IMR-90 (cell line): ENCODE measurements at places on chromosomes 13 and 19.

- peak; percentile 57 for DNase-seq
Measured at GRCh38 chr13:30020726-30021312, 170.4 kb upstream of the UBL3 start.

- DNase-seq = no peak
Measured at GRCh38 chr19:53102206-53102755, 941 bp downstream of the ZNF160 start.

DNA sequence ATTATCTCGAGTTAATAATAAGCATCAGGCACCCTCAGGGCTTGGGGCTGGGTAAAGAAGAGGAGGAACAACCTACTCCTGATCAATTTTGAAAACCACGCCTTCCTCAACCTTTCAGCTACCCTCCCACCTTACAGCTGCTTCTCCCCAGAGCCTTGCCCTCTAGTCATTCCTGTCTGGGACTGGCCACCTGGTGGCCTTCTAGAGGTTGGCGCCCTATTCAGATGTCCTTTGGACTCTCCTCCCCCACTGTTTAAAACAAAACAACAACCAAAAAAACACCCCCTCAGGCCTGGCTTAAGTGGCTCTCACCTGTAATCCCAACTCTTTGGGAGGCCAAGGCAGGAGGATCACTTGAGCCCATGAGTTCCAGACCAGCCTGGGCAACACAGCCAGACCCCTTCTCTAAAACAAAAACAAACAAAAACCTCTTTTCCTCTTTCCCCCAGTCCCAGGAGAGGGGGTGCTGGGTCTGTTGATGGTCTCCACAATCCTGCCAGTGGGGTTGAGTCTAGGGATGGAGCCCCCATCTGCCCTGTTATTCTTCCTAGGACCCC lies 62.3 kb downstream of the CCDC70 start:
- no peak for DNase-seq

DNA sequence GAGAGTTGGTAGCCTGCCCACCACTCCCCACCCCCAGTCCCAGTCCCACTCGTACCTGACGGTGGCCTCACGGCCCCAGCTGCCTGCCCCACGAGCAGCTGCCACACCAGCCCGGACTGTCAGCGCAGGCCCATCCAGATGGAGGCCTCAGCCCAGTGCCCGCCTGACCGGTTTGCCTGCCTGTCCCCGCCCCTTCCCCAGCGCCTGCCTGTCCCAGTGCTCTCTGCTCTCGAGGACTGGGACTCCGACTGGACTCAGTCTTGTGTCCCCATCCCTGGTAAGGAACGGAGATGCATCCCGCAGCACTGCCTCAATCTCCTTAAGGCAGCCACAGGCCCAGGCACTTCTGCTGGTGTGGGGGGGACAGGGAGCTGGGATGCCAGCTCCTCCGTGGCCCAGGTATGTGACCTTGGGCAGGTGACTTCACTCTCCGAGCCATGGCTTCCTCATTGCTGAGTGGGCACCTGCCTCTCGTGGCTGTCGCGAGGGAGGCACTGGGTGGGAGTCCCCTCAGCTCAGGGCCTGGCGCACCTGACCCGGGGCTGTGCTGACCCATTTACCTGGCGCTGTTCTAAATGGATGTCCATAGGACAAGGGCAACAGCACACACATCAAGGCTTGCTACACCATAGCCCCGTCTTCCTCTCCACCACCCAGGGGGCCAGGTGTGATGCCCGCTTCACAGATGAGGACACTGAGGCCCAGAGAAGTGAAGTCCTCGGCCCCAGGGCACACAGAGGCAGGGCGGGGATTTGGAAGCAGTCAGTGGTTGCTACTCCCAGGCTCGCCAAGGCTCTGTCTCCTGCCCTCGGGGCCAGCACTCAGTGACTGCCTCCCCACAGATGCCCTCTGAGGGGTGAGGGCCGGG lies at the start of gene NKPD1:
TSS of gene NKPD1 (minus strand) at position 113 of the 868 bp plus-strand sequence. CDS start 832 bp downstream, outside the sequence.
- DNase-seq = no peak

- DNase-seq = no peak
Measured at GRCh38 chr19:17967257-17968051, 547 bp downstream of the KCNN1 start.

GRCh38 chr13:75679459-75679858 lies 43.3 kb downstream of the LMO7 start:
- no peak for DNase-seq

DNA sequence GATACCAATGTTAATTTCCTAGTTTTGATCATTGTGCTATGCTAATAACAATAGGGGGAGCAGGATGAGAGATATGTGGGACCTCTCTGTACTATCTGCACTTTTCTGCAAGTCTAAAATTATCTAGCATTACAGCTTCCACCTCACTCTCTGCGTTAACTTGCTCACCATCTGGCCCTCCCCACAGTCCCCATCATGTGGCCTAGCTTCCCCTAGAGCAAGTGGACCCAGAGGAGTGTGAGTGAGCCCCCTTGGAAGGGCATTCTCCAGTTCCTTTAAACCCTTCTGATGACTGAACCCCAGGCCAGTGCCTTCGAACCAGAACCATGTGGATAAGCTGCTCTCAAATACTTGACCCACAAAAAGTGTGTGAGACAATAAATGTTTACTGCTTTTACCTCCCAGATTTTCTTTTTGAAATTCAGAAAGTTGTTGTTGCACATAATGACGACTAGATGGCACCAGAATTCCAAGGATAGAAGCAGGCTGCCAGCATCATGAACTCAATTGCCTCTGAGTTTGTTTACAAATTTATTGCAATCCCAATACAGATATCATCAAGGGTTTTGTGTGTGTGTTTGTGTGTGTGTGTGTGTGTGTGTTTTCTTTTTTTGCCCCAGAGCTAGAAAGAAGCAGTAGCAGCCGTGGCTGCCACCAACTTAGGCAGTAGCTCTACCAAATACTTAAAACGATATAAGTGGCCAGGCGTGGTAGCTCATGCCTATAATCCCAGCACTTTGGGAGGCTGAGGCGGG lies 49.0 kb upstream of the ZNF780A start:
- peak; percentile 63 for DNase-seq

DNA sequence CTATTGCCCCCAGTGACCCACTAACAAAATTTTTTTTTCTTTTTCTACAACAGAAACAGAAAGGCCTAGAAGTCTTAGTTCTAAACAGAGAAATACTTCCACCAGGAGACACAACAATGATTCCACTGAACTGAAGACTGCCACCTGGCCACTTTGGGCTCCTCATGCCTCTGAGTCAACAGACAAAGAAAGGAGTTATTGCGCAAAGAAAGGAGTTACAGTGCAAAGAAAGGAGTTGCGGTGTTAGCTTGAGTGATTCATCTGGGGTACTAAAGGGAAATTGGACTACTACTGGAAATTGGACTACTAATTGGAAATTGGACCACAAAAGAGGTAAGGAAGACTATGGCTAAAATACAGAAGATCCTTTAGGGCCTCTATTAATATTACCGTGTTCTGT lies 116.6 kb downstream of the PCDH17 start:
- no peak for DNase-seq

GRCh38 chr13:20580257-20580656 lies 13.3 kb downstream of the IFT88 start:
- no peak for DNase-seq

DNA sequence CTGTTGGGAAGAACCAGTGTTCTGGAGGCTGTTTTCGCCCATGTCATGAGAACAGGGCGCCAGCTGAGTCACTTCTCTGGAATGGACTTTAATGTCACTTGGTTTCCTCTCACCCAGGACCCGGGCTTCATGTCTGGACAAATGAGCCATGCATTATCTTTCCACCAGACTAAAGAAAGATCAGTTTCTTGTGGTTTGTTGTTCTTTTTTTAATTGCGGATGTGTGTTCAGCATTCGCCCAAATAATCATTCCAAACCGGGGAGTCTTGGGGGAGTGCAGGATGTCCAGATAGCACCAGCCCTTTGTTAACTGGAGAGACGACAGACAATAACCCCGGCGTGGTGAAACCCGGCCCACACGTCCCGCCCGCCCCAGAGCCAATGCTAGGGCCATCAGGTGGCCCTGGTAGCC lies 102.5 kb downstream of the COL4A2 start:
- peak; percentile 68 for DNase-seq

DNA sequence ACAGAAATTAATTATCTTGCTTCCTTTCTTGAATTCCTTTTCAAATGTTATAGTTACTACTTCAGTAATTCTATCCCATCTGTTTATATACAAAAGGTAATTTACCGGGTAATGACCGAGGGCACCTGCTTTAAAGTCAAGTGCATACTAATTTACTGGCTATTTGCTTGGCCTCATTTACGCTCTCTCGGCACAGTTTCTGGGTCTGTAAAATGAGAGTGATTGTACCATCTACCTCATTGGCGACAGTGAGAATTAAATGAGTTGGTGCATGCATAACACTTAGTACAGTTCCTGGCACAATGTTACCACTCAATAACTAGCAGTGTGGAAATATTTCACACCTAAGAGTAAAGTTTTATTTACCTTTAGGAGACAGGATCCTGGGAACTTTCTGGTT lies 111.6 kb downstream of the GGACT start:
- DNase-seq = no peak

GRCh38 chr19:35425682-35426081 lies 22.4 kb upstream of the FFAR2 start:
- DNase-seq = no peak

DNA sequence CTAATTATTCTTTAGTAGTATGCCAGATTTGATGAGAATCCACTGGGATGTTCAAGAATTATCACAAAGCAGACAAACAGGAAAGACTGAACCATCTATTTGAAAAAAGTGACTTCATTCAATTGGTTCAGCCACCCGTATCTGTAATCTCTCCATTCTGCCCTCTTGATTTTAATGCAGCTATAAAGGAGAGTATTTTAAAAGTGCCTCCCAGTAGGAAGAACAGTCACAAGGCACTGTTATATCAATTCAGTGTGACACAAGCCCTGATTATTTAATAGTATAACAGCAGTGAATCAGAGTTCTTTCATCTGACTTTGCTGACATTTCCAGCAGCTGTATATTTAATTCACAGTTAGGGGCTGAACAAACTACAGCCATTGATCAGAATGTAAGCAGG lies 77.3 kb upstream of the SLAIN1 start:
- DNase-seq = no peak

GRCh38 chr13:80955501-80955900 lies 614.6 kb upstream of the SPRY2 start:
- no peak for DNase-seq

GRCh38 chr13:37357548-37357947 lies 241.0 kb downstream of the POSTN start:
- peak; percentile 45 for DNase-seq

- no peak for DNase-seq
Measured at GRCh38 chr13:49219647-49220035, 497 bp upstream of the MLNR start.

DNA sequence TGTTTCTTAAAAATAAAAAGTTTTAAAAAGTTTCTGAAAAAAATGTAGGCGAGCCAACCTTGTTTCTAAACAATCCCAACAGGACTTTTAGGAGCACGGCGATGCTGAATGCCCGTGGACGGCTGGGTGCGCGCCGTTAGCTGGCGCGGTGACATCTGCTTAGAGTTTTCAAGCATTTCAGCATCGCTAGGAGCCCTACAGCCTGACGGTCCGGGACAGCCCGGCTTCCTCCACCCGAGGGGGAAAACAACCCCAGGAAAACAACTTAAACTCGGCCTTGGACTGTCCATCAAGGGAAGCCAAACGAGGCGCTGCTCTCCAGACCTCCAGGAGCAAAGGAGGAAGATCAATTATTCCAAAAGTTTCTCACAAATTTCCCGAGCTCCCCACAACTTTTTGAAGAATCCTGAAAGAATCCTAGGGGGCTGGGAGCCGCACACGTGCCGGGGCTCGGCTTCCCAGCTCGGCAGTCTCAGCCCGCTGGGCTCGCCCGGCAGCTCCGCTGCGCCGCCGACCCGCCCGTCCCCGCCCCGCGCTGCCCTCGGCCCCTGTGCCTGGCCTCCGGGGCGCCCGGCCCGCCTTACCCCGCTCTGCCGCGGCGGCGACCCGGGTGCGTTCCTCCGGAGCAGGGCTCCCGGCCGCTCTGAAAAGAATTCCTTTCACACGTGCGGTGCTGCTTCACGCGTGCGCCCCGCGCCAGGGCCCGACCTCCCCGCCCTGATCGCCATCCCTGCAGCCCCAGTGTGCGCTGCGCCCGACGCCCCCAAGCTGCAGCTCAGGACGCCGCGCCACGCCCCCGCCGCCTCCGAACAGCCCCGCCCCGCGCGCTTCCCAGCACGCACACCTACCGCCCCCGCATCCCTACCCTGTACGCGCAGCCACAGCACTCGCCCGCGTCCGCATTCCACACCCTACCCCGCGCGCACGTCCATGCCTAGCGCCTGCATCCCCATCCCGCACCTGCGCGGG lies at the start of gene GJA3:
TSS of gene GJA3 (minus strand) at position 747 of the 969 bp plus-strand sequence. CDS start 17,764 bp downstream, outside the sequence.
- peak; percentile 39 for DNase-seq

GRCh38 chr13:23377983-23378632 lies 55.4 kb downstream of the SACS start:
- peak; percentile 99 for DNase-seq

DNA sequence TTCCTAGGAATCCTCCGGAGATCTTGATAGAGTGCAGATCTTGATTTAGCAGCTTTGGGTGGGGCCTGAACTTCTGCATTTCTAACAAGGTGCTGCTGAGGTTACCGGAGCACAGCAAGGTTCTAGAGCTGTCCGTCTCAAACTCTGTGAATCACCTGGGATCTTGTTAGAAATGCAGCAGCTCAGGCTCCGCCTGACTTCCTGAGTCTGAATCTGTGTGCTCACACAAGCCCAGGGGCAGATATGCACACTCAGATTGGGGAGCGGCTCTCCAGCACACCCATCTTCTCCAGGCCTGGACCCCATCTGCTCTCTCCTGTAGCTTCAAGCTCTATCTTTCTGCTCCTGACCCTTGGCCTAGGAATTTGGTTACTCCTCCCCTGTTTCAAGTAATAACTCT lies 3.5 kb upstream of the TEX26 start:
- no peak for DNase-seq

DNA sequence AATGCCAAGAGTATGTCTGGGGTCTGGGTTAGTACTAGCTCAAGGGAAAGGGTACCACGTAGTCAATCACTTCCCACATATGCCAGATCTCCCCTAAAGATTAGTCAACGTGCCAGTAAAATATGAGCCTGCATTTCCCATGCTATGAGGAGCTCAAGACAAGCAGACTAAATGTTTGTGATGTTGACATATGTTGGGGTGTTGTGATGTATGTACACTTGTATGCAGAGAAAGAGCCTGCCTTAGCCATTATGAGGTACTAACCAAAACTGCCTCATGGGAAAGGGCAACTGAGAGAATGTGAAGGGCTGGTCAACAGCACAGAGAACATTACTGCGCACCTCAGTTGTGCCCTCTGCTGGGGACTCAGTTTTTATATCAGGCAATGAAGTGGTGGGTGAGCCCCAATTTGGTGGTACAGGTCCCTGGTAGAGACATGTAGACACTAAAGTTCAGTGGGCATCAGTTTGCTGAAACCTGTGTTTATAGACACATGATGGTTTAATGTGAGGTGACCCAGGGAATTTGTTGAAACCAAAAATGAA lies 287.0 kb downstream of the DCT start:
- peak; percentile 26 for DNase-seq

DNA sequence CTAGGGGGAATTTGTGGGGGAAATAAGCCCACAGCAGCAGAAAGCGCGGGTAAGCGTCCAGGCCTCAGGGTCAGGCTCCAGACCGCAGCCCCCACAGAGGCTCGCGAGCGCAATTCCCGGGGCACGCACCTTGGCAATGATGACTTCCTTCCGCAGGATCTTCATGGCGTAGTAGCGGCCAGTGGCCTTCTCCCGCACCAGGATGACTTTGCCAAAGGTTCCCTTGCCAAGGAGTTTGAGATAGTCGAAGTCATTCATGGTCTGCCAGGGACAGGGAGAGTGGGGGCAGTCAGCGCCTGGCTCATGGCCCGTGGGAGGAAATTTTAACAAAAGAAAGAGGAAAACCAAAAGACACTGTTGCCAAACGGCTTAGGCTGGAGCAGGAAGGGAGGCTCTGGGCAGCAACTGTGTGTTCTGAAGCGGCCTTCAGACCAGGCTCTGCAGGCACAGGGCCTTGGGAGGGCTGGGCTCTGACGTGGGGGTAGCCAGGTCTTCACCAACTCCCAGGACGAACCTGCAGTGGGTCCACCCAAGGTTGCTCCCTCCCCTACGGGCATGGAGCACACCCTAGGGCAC lies 15.4 kb upstream of the CCNP start:
- no peak for DNase-seq
